ENCODE measurements at places on chromosomes 12 and 14. TPM values are rescaled to one million over a fixed set of nuclear protein-coding genes. Genes with fewer than 3 reads are reported as not detected.

NACA gene
- total RNA-seq = 542 TPM

DNA sequence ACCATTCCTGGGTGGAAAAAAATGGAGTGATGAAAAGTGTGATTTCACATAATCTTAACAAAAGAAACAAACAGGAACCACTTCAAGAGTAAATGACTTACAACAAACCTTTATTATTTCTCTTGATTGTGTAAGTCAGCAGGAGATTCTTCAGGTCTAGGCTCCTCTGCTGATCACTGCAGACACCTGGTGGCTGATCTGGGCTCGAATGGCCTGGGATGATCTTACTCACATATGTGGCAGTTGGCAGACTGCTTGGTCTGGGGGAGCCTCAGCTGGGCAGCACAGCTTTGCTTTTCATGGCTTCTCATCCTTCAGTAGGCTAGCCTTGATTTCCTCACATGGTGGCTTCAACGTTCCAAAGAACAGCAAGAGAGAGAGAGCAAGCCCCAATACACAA lies 215.4 kb upstream of the PRICKLE1 start:
- no peak for DNase-seq

ZDHHC22 gene
- not detected for total RNA-seq

- no peak for DNase-seq
Observed at GRCh38 chr14:92280554-92281262, 42.3 kb upstream of the SLC24A4 start.

NID2 gene
- 56.9 TPM for total RNA-seq

- DNase-seq = no peak
Observed at GRCh38 chr12:11133162-11133561, 1.3 kb downstream of the TAS2R30 start.

DNA sequence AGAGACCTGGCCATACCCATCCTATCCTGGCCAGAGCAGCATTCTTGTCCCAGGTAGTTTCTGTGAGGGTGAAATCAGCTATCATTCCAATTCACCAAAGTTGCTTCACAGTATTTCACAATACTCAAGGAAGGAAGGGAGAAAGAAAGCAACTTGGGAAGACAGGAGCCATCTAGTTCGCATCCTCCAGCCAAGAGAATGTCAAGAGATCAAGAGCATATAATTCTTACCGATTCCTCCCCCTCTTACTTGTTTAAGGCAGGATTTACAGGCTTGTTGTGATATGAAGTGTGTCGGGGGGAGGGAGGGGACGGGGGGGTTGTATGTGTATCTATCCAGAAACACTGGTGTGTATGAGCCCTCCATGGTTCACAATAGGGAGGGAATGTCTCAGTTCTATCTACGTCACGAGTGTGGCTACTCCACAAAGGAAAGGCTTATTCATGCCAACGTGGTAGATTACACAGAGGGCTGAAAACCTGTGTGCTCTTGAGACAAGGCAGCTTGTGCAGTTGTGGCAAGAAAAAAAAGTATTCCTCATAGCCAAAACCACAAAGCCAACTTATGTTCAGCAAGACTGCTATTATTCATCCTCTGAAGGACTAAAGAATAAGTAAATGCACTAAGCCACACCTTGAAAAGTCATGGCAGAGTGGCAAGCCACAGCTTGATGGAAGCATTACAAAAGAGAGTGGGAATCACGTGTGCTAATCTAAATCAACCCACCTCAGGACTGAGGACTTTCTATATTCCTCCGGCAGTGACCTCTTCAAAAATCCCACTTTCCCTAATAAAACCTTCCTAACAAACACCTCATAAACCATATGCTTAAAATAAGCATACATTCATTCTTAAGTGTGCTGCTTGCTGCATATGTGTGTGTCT lies 35.0 kb downstream of the CORO1C start:
- DNase-seq = no peak

DNA sequence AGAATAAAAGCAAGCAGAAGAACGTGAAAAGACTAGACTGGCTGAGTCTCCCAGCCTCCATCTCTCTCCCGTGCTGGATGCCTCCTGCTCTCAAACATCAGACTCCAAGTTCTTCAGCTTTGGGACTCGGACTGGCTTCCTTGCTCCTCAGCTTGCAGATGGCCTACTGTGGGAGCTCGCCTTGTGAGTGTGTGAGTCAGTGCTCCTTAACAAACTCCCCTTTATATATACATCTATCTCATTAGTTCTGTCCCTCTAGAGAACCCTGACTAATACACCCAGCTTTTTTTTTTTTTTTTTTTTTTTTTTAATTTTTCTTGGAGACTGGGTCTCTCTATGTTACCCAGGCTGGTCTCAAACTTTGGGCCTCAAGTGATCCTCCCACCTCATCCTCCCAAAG lies 46.9 kb downstream of the ACTN1 start:
- DNase-seq = no peak

AQP6 gene
- not detected for total RNA-seq

GRCh38 chr12:39804898-39805297 lies 185.3 kb upstream of the ABCD2 start:
- no peak for DNase-seq

- no peak for DNase-seq
Observed at GRCh38 chr12:91043408-91043807, 14.4 kb downstream of the KERA start.

SERPINA10 gene
- total RNA-seq = not detected

VRTN gene
- total RNA-seq = not detected

DNA sequence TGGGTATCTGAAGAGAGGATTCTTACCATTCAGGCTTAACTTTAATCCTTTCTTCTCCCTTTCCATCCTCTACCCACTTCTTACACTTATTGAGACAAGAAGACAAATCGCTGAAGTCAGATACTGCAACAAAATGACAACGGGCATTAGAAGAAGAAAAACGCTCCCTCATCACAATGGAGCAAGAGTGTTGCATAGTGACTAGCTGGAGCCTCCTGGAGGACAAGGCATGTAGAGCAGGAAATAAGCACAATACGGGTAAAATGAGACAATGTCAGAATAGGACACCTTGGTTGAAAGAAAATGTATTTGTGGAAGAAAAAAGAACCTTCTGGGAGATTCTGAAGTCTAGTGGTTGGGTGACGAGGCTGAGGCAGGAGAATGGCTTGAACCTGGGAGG lies 501.0 kb downstream of the RERGL start:
- no peak for DNase-seq

- DNase-seq = no peak
Observed at GRCh38 chr12:94286583-94287244, 138.3 kb downstream of the PLXNC1 start.

RNASE7 gene
- total RNA-seq = not detected

RNF41 gene
- total RNA-seq = 44.2 TPM

- no peak for DNase-seq
Observed at GRCh38 chr12:2677142-2677880, 117.5 kb upstream of the FKBP4 start.

DNA sequence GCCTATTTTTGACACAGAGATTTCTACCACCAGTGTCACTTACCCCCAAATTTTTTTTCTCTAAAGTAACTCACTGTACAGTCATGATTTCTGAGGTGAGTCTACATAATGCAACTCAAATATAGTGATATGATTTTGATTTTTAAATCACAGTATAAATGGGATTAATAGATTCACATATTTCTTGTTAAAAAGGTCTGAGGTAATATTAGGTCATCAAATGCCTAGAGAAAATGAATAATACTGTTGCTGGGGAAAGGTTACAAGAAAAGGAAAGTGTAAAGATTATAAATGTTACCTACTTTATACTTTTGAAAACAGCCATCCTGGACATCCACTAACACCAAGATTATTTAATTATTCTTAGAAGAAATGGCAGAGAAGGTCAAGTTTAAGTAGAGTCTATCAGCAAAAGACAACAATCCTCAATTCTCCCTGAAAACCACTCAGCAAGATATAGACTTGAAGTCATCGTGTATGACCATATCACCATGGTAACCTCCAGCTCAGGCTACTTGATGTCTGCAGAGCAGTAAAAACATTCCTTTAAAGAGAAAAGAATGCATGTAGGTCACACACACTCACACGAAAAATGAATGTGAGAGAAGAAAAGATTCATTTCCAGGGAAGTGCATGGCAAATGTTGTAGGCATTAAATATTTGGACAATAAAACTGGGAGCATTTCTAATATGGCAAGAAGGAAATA lies 58.7 kb downstream of the CCDC59 start:
- no peak for DNase-seq

DNA sequence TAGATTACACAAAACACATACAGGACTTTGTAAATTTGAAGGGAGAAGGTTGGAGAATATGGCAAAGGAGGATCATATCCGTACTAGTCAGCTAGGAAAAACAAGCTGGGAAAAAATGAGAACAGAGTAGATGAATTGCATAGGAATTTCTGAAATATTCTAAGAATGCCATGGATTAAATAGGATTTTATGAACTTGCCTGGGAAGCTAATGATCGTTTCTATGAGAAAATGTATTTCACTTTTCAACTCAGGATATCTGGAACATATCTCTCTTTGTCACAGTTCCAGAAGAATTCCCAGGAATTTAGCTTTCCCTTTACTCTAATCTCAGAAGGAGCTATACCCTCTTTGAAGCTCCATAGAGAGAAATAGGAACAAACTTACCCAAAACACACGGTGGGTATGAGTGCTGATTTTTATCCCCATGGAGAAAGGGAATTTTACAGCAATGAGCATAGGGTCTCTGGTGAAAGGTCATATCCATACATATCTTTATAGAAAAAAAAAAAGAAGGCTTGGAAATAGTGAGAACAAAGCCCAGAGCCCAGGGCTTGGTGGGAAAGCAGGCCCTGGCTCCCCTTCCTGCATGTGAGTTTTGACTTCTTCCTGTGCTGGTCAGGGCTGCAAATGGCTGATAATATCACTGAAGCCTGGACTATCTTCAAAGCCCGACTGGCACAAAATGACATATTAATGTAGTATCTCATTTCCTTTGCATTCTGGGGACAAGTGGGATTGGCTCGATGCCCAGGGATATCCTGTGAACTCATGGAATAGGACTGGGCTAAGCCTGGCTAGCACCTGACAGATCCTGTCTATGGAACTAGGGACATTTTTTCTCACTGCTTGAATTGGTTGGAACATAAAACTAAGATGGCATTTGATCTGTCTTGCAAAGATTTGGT lies 136.3 kb downstream of the AEBP2 start:
- DNase-seq = no peak

SYNDIG1L gene
- total RNA-seq = 0.23 TPM

- DNase-seq = peak; percentile 86
Observed at GRCh38 chr14:77301103-77301502, 19.6 kb downstream of the POMT2 start.

DNA sequence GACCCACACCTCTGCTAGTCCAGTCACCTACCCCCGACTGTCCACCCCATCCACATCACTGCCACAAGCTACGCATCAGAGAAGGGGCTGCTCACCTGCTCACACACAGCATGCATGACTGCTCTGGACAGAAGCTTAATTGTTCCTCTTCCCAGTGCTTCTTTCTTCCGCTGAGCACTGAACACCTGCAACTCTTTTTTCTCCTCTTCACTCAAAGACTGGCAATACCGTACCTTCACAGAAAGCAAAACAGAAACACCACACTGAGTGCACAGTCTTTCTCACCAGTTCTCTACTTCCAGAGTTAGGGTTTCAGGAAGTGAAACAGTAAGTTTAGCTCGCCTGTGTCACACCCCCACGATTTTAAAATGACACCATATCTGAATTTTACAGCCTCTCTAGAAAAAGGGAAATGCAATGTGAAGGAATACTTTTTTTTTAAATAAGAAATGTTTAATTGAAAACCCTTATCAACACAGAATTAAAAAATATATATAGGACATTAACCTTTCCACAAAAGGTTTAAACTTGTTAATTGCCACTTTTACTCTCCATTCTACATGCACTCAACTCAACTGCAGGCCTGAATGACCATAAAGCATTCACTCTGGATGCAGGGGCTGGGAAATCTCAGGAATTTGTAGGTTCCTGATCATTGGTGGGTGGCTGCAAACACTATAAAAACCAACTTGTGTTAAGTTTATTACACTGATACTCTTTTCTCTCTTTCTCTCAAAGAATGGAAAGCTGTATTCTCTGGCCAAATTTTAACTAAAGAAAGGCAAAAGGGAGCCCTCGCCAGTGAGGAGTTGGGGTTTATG lies 120.0 kb downstream of the PRICKLE1 start:
- DNase-seq = no peak

- no peak for DNase-seq
Observed at GRCh38 chr14:83172363-83172762, 1638.7 kb upstream of the SEL1L start.

DNA sequence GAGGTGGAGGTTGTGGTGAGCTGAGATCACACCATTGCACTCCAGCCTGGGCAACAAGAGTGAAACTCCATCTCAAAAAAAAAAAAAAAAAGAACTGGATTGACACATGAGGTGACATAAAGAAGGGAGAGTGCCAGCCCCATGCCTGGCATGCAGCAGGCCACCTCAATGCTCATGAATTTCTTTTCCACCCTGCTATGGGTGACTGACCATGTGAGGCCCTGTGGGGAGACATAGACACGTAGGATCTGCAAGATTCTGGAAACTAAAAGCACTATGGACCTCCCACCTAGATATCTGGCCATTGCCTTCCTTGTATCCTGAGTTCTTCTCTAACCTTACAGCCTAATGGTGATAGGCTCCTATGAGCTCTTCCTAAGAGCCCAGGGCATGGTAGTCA lies 5.6 kb upstream of the ACTN1 start:
- DNase-seq = no peak

GRCh38 chr12:91274916-91275315 lies 92.3 kb upstream of the DCN start:
- DNase-seq = no peak

- DNase-seq = no peak
Observed at GRCh38 chr12:87667378-87667777, 361.8 kb downstream of the C12orf50 start.

FBLN5 gene
- 186 TPM for total RNA-seq

DNA sequence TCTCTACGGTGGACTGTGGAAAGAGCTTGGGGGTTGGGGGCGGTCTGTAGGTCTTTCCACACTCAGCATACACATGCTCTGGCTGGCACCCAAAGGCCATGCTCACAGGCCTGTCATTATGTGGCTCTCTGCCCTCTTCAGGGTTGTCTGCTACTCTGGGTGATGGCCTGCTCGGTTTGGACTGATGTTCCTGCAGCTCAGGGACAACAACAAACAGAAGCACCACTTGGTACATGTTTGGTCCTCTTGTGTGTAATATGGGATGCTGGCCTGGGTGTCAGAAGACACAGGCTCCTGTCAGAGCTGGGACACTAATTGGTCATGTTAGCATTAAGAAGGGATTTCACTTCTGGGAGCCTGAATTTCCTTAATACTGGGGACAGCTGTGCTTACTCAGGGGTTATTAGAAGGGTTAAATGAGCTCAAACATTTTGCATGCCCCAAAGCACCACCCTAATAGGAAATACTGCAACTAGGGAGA lies 32.7 kb upstream of the SELPLG start:
- DNase-seq = no peak

AQP5 gene
- total RNA-seq = not detected

Measured in posterior vena cava (tissue), 2 donors.